ENCODE measurements at places on chromosomes 3 and 15.

GRCh38 chr3:117054556-117054955 lies 345.0 kb downstream of the TUSC7 start:
- DNase-seq = no peak

DNA sequence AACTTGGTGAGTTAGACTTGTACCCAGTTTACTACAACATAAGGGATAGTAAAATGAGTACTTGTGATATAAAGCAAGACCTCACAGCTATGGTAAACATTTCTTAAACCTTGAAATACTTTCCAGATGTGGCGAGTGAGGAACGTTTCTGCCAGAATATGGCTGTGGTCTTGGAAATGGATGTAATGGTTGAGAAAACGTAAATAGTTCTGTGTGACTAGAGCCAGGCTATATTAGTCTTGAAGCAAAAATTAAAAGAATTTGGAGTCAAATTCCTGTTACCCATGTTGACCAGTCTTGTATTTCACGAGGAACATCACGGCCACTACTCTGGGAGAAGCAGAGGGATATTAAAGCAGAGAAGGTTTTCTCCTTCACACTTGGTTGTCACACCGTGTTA lies 15.3 kb downstream of the OR4F15 start:
- DNase-seq = no peak

GRCh38 chr3:23723930-23724329 lies 81.8 kb upstream of the UBE2E1 start:
- DNase-seq = no peak

- no peak for DNase-seq
Observed at GRCh38 chr15:32676169-32676568, 34.7 kb downstream of the SCG5 start.

- no peak for DNase-seq
Observed at GRCh38 chr3:187188931-187189330, 8.4 kb upstream of the RTP1 start.

- no peak for DNase-seq
Observed at GRCh38 chr3:385151-385550, 188.6 kb downstream of the CHL1 start.

DNA sequence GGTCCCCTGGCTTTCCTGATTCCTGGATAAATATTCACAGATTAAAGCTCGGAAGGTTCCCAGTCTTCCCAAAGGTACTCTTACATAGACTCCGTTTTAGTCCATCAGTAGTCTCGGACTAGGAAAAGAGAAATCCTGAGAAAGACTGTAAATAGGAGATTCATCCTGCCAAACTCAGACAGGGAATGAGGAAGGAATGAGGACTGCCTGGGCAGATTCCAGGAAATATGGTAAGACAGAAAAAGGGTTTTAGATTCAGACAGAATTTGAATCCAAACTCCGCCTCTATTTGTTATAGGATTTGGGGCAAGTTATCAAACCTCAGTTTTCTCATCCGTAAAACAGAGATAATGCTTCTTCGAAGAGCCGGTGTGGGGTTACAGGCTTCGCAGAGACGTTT lies 77.8 kb upstream of the VGLL4 start:
- no peak for DNase-seq

DNA sequence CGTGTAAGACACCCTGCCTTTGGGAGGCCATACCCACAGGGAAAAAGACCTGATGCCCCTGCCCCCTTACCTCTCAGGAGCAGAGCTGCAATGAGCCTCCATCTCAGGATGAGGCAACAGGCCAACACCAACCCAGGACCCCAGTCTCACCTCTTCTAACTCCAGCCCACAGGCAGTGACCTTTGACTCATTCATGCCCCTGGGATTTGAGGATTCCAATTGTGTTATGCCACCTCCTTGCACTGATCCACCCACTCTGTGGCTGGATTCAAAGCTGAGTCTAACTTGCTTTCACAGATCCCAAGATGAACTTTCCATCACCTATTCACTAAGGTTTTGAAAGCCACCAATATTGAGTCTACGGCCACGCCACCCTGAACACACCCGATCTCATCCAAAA lies 64.7 kb downstream of the MINAR1 start:
- no peak for DNase-seq

- no peak for DNase-seq
Observed at GRCh38 chr3:110624576-110624975, 447.0 kb upstream of the NECTIN3 start.

- DNase-seq = no peak
Observed at GRCh38 chr3:194760494-194761137, 74.9 kb downstream of the FAM43A start.

DNA sequence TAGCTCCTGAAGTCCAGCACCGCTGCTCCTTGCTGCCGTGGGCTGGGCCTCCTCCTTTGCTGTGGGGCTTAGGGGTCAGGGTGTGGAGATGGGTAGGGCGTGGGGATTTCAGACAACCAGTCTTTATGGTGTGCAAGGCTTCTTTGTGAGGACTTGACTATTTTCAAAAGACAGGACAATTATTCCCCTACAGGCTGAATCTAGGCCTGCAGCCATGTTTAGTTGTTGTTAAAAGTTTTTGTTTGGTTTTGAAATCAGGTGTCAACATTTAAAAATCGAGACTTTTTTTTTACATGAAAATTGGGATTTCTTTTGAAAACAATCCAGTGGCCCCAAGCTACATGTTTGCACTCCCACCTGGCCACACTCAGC lies 10.6 kb downstream of the RPL32 start:
- DNase-seq = no peak
